ENCODE measurements at places on chromosomes 3 and 15.
A peak's percentile ranks its signal among the peaks of the same experiment; 100 is the strongest.

DNA sequence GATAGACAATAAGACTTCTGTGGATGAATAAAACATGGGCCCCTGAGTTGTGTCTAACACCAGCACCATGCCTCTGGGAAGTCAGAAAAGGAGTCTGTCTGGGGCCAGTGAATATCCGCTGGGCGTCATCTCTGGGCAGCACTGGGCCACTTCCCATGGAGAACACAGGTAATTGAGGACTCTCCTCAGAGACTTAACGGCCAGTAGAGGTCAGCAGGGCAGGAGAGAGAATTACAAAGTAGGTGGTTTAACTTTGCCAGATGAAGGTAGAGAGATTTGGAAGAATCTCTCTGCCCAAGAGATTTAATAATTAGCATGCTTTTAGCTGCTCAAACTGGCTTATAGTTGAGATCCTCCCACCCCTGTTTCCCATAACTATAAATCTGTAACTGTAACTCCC is 65.7 kb downstream of the OCA2 start:
- no peak for DNase-seq

GRCh38 chr3:38613426-38613825 is 36.1 kb downstream of the SCN5A start:
- DNase-seq, result no peak

DNA sequence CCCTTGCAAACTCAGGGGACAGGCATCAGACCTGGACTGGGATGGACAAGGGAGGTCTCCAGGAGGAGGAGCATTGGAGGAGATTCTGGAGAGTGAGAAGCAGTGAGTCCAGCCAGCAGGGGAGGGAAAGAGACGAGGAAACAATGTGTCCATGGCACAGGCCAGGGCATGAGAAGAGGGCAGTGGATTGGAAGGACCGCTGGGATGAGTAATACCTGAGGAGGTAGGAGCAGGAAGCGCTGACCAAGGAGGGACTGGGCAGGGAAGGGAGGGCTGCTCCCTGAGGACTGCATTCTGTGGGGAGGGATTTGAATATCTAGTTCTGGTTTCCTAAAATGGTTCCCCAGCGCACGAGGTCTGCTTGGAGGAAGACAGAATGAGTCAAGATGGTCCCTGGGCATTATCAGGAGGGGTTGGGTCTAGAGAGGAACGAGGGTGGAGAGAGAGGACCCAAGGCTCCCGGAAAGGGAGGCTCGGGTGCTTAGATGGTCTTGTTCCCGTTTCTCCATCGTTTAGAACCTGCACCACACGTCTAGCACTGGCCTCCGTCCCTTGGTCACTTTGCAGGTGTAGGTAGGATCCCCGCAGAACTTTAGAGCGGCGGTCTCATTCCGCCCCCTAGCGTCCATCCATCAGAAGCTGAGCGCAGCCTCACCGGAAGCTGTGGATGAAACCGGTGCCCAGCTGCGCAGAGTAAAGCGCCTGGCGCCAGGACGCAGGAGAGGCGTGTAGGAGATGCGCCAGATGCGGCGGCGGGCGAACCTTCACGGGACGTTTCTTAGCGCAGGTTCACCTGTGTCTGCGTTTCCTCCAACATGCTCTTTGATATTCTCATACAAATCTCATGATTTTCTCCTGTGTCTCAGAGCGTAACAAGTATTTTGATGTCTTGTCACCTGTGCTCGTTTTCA is 190.7 kb upstream of the NDN start:
- DNase-seq, result peak; percentile 3

GRCh38 chr3:25713341-25713985 is 48.8 kb upstream of the TOP2B start:
- DNase-seq, result no peak

DNA sequence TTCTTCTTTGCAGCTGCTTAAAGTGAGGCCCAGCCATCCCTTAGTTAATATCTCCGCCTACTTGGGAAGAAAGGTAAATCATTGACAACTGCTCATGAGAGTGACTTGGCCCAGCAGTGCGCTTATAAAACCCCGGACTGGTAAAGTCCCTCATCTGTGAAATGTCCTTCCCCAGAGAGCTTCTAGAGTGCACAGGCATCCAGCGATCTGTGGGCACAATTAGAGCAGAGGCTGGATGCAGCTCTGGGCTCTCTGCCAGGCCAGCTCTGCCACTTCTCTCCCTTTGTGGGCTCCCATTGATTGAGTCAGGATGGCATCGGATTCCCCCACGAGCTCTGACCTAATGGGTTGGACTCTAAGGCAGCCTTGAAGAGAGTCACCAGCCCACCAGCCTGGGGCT is 219.0 kb upstream of the LINGO1 start:
- no peak for DNase-seq

DNA sequence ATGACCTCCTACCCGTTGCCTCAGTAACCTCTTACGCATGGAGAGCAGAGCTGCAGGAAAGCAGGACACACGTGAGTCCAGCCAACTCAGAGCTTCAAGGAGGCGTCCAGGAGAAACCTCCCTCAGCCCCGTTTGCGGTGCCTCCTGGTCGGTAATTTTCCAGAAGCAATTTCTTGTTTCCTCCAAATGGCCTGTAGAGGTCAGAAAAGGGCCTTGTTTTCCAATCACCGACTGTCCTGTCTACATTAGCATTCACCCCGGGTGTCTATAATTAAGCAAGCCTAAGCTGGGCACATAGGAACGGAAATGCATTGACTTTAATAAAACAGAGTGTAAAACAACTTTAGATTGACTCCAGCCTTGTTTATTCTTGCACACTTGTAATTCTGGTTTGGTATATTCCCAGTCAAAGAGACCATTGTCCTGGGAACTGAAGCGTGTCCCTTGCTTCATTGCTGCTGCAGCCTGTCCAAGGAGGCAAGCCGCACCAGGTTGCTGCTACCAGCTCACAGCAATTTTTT is 836.2 kb downstream of the AGBL1 start:
- DNase-seq, result peak; percentile 91

- no peak for DNase-seq
Observed at GRCh38 chr3:11455956-11456355, 183.8 kb downstream of the ATG7 start.

DNA sequence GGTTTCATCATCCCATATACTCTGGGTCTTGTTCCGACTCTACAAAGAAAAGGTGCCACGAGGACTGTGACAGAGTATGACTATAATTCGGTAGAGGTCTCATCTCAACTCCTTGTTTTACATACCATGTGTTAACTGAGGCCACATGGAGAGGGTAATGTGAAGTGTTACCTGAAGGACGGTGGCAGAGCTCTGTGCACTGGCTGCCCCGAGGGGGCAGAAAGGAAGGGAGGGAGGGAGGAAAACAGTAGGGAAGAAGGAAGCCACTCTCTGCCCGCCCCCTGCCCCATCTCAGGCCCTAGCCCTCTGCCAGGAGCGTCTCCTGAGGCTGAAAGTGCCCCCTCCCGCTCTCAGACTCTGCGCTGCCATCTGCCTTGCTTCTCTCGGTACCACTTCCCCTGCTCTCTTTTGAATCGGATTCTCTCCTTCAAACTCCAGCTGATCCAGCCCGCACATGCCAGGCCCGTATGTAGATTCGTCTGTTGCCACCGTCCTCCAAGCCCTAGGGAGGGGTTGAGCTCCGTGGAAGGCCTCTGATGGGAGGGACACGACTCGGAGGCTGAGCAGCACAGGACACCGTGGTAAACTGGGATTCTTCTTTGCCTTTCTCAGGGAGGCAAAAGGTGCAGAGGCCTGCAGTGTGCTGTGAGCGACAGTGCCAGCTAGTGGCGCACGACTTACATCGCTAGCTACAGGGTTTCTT is 70.5 kb upstream of the ATP10A start:
- DNase-seq, result peak; percentile 55

- DNase-seq, result peak; percentile 80
Observed at GRCh38 chr15:89346516-89347231, 12.1 kb upstream of the POLG start.

- no peak for DNase-seq
Observed at GRCh38 chr3:76410762-76411281, 625.5 kb upstream of the ZNF717 start.

Measured in G401 (cell line).